H4 (cell line): ENCODE measurements at places on chromosomes 3 and 15. TPM values are rescaled to one million over a fixed set of nuclear protein-coding genes. Genes with fewer than 3 reads are reported as not detected.

Gene TRPM1
- total RNA-seq = not detected in 2 replicates

Gene TEX55
- not detected in 2 replicates for total RNA-seq

Gene RFX7
- 4.1 and 4.9 TPM in 2 replicates for total RNA-seq

Gene SV2B
- 0.04 TPM in 1 of 2 replicates, not detected in the other for total RNA-seq

Gene GOLGA8G
- 0.16 TPM in 1 of 2 replicates, not detected in the other for total RNA-seq

Gene SLC51B
- not detected in 2 replicates for total RNA-seq

Gene PCLAF
- 158 and 274 TPM in 2 replicates for total RNA-seq

Gene ITPKA
- 1.1 and 4.1 TPM in 2 replicates for total RNA-seq

Gene HDGFL3
- 37.5 and 40.6 TPM in 2 replicates for total RNA-seq

Gene GHSR
- not detected in 2 replicates for total RNA-seq

Gene STAC
- 4.4 and 5.2 TPM in 2 replicates for total RNA-seq

Gene GPR87
- total RNA-seq = 0.23 TPM in 1 of 2 replicates, not detected in the other

Gene SLC28A2
- total RNA-seq = not detected in 2 replicates

Gene STXBP5L
- 1.6 and 9.8 TPM in 2 replicates for total RNA-seq

Gene DUOXA1
- not detected in 2 replicates for total RNA-seq

Gene BLM
- 11.0 and 12.1 TPM in 2 replicates for total RNA-seq

Gene GREM1
- not detected in 2 replicates for total RNA-seq

Gene PLA2G4E
- not detected in 2 replicates for total RNA-seq

Gene DZIP1L
- total RNA-seq = 4.5 and 6.3 TPM in 2 replicates

Gene PLSCR5
- not detected in 2 replicates for total RNA-seq

Gene FBXW12
- 0.08 TPM in 1 of 2 replicates, not detected in the other for total RNA-seq

Gene NUDT16
- total RNA-seq = 7.9 and 9.0 TPM in 2 replicates

Gene GOLGA8T
- total RNA-seq = not detected in 2 replicates

Gene DISP2
- total RNA-seq = 0.14 and 0.27 TPM in 2 replicates

Gene GOLGA6L9
- total RNA-seq = 0.37 and 0.75 TPM in 2 replicates

Gene SI
- 0.04 TPM in 1 of 2 replicates, not detected in the other for total RNA-seq

Gene COX17
- total RNA-seq = 90.9 and 100 TPM in 2 replicates

Gene B3GALNT1
- total RNA-seq = 6.7 and 15.8 TPM in 2 replicates
